NCI-H510A (cell line): ENCODE measurements at places on chromosomes 1 and 21.

DNA sequence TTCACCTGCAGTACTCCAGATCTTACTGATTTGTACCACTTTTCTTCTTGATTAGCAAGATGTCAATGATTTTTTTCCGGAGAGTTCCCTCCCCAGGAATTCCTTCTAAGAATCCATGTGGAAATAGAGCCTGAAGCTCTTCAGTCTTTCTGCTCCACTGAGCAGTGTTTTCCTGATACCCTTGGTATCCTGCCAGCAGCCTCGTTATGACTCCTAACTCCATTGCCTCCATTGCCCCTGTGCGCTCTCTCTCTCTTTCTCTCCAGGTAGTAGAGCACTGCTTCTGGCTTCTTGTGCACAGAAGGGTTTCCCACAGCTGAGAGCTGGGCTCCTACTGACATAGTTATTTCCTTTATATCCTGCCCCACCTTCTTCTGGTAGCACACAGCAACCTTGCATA lies 12.2 kb downstream of the UBE2U start:
- no peak for DNase-seq

DNA sequence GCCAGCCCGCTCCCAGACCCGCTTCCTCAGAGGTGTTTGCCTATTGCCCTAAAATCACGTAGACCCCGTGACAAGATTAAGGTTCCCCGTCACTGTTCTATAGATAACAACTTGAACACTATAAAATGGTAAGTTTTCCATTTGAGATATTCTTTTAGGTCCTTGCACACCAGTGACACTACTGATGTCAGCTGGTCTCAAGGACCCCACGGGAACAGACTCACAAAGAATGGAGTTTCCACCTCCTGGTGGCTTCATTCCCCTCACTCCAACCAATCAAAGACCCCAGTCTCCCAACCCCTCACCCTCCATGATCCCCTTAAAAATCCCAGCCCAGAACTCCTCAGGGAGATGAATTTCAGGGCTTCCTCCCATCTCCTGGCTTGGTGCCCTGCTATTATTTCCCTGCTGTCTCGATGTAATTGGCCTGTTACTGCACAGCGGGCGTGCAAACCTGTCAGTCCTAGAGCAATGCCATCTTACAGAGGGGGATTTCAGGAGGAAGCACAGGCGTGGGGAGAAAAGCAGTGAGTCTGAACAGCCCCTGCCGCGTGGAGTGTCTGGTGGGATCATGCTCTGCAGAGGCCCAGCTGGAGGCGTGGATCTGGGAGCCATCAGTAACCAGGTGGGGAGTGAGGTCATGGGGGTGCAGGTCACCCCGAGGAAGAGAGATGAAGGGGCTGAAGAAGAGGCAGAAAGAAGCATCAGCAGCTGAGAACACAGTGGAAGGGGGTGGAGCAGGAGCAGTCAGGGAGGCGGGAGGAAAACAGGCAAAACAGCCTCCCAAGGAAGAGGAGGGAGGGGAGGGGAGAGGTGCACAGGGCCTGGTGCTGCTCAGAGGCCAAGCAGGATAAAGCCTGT lies 35.1 kb upstream of the LBR start:
- DNase-seq, result no peak

DNA sequence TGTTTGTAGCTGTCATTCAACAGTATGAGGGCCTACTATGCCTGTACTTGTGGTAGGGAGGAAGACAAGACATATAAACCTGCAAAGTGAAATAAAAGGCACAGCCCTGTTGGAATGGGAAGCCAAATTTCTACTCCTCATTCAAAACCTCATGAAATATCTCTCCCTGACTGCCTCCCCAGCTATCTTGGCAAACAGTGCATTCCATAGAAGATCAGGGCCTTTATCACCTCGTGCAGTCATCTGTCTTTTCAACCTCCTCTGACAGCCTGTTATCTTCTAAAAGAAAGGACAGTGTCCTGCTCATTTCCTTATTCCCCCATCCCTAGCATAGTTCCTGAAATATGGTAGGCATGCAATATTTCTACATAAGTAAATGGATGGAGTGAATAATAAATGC lies 71.0 kb downstream of the SH3GLB1 start:
- DNase-seq, result no peak

DNA sequence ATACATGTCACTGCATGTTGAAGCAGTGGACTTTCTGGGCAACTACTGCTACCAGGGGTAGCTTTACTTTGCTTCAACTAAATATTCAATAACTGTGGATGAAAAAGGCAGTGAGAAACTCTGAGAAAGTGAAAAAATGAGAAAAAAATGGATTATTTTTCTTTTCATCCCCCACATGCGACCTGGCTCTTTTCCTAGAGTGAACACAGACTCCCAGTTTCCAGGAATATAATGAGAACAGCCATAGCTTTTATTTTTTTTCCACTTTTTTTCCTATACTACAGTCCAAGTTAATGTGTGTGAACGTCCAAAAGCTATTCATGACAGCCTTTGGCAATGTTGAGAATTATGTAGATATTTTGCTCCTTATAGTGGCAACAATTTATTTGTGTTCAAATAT lies 230.4 kb downstream of the DNM3 start:
- DNase-seq, result no peak

GRCh38 chr1:119611701-119612113 lies 36.4 kb downstream of the ZNF697 start:
- peak; percentile 33 for DNase-seq

- no peak for DNase-seq
Observed at GRCh38 chr1:235776396-235776795, 90.3 kb downstream of the LYST start.

DNA sequence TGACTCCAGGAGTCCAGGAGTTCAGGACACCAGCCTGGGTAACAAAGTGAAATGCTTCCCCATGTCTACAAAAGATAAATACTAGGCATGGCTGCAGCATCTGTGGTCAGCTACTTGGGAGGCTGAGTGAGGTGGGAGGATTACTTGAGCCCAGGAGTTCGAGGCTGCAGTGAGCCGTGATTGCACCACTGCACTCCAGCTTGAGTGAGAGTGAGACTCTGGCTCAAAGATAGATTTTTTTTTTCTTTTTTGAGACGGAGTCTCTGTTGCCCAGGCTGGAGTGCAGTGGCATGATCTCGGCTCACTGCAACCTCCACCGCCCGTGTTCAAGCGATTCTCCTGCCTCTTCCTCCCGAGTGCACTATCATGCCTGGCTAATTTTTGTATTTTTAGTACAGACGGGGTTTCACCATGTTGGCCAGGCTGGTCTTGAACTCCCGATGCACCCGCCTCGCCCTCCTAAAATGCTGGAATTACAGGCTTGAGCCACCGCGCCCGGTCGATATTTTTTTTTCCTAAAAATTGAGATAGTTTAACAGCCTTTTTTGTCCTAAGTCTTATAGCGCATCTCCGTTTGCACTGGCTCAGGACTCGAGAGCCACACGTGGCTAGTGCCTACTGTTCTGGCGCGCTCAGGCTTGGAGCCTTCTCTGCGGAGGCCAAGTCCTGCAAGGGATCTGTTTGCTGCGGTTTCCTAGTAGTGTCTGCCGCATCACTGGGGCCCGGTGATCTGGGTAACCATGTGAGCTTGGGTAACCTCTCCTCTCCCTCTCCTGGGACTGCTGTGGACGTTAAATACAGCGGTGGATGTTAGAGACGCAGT lies 1.0 kb upstream of the MFN2 start:
- DNase-seq, result peak; percentile 66

GRCh38 chr1:35288761-35289160 lies 20.3 kb downstream of the ZMYM4 start:
- DNase-seq, result no peak

GRCh38 chr1:14592004-14592631 lies 6.4 kb upstream of the KAZN start:
- DNase-seq, result no peak

DNA sequence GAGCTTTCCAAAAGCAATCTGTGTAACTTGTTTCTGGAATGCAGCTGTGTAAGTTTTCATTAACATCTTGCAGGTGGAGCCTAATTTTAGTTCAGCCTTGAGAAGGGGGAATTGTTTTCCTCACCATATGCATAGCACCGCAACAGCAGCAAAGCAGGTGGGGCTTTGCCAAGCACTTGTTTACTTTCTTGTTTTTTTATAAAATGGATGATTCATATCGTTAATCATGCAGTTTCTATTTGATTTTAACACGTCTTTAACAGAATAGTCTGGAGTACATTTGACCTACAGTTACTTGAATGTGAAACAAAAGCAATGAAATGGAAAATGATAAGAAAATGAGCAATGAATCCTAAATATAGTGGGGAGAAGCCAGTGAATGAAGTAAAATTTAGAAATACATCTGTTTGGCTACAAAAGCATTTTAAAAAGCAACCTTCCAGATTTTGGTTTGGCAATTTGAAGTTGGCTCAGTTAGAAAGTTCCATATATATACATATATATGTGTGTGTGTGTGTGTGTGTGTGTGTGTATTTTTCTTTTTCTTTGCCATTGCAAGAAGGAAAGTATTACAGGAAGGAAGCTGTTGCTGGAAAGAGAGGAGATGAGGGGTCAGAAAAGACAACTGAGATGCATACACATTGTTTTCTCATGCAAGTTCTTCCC lies 119.0 kb upstream of the ADGRL2 start:
- DNase-seq, result no peak

GRCh38 chr1:68047659-68048026 lies 2.8 kb downstream of the DIRAS3 start:
- no peak for DNase-seq

- DNase-seq, result no peak
Observed at GRCh38 chr1:106225403-106225802, 831.1 kb upstream of the PRMT6 start.

DNA sequence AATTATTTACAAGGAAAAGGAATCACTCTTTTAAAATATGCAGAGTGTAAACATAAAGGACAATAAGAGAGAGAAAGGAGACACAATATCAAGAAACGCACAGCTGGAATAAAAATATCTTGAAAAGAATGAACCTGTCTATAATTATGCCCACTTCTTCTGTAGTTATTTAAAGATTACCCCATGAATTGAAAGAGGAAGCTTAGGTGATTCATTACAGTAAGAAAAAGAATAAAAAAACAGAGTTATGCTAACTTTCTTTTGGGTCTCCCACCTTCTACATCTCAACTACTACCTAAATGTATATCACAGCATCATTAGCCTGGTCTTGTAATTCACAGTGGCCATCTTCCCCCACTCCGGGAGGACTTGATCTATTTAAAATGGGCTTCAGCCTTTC lies 182.1 kb downstream of the MRPL39 start:
- no peak for DNase-seq

DNA sequence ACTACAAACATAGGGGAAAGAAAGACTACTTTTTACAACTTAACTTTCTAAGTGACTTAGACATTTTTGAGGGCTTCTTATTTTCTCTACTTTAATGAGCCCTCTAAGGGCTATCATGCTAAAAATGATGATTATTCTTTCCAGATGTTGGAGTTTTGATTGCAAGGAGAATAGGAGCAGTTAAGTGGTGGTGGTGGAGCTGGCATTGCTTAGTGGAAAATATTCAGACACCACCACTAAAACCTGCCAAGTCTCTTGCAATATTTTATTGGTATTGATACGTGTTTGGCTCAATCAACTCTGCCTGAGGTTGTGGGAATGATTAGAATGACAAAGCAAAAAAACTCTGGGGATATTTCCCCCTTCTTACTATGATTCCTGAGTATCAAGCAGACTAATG lies 82.6 kb upstream of the PTGFR start:
- no peak for DNase-seq

- no peak for DNase-seq
Observed at GRCh38 chr21:44636209-44637017, 743 bp upstream of the KRTAP10-10 start.

DNA sequence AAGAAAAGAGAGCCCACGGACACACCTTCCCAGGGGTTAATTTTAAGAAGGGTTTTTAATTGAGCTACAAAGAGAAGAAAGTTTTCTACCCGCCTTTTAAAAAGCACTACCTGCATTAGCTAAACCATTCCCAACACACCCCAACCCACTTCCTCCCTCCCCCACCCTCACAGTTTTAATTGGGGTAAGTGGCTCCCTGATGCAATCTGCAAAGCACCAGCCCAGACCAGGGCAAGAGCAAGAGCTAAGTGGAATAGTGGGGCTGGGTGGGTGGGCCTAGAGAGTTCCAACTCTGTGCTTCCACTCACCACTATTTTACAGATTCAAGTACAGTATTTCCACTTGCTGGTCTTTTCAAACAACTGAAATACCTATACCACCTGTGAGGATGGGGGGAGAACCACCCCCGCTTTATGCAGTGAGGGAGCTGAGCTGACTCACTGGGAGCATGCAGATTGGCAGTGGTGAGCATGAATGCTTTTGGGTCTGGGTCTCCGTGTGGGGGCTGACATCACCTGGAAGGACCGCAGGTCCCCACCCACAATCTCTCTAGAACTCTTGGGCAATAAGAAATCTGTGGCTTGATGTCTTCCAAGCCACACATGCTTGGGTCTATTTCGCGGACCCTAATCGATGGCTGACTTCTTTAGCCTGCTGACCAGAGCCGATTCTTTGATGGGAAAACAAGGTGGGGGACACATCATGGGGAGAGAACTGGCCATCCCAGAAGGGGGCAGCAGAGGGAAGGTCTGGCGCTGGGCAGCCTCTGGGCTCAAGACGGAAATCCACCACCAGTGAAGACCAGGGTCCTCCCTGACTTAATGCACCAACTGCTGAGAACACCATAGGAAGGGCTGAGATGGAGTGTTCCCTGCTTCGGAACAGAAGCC lies 95.5 kb downstream of the SSBP3 start:
- no peak for DNase-seq

- DNase-seq, result no peak
Observed at GRCh38 chr1:177351361-177352108, 180.8 kb downstream of the BRINP2 start.

DNA sequence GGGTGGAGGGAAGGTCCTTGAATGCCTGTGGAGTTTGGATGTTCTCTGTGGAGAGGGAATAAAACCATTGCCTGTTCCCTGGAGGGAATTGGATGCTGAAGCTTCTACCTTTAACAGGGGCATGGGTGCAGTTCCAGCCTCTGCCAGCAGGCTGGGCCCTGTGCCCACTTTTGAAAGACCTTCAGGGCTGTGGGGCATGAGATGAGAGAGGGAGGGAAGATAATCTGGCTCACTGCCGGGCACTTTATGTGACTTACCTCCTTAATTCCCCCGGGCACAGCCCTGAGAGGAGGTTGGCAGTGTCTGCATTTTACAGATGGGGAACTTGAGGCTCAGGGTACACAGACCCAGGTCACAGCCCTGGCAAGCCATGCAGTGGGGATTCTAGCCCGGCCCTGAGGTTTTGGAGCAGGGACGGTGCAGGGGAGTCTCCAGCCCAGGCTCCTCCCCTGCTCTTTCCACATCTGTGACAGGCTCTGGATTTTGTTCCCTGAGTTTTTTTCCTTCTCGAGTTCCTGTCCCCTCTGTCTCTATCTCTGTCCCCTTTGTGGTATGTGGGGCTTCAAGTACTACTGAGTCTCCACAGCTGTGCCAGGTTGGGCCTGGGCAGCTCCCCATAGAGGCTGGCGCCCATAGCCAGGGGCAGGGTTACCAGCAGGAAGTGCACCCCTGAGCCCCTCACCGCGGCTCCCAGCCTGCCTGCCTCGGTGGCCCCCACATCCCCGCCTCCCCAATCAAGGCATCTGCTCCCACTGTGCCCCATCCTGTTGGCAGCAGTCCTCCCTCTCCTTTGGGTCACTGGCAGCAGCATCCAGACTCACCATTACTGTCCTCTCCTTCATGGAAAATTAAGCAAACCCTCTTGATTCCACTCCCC lies 14.0 kb upstream of the THEMIS2 start:
- peak; percentile 67 for DNase-seq

GRCh38 chr1:244953901-244954300 lies 89.6 kb upstream of the HNRNPU start:
- no peak for DNase-seq
